Cerebellar nuclear complex (tissue), 1 donor: ENCODE measurements at places on chromosomes 2 and 18.

GRCh38 chr2:37149626-37150322 is 7.0 kb downstream of the EIF2AK2 start:
- DNase-seq, result no peak

DNA sequence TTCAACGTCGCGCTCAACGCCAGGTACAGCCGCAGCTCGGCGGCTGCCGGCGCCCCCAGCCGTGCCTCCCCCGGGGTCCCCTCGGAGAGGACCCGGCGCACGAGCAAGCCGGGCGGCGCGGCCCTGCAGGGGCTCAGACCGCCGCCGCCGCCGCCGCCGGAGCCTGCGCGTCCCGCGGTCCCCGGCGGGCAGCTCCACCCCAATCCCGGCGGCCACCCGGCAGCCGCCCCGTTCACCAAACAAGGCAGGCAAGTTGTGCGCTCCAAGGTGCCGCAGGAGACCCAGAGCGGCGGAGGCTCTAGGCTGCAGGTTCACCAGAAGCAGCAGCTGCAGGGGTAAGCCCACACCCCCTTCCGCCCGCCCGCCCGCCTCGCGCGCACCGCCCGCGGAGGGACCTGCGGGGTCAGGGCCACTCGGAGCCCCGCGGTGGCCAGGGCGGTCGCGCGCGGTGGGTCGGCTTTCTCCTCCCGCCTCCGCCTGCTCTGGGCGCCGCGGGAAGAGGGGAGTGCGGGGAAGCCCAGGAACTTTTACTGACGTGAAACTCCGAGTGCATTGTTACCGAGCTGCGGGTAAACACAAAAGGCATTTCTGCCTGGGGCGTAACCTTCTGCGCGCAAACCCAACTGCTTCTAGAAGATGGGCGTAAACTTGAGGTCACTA is 861 bp downstream of the LTBP1 start:
- no peak for DNase-seq

GRCh38 chr2:174659069-174659900 is 61.7 kb upstream of the WIPF1 start:
- DNase-seq, result no peak

GRCh38 chr2:102484310-102485061 is 11.5 kb downstream of the SLC9A4 start:
- no peak for DNase-seq

- DNase-seq, result no peak
Measured at GRCh38 chr2:152336119-152336853, 1.3 kb downstream of the FMNL2 start.

DNA sequence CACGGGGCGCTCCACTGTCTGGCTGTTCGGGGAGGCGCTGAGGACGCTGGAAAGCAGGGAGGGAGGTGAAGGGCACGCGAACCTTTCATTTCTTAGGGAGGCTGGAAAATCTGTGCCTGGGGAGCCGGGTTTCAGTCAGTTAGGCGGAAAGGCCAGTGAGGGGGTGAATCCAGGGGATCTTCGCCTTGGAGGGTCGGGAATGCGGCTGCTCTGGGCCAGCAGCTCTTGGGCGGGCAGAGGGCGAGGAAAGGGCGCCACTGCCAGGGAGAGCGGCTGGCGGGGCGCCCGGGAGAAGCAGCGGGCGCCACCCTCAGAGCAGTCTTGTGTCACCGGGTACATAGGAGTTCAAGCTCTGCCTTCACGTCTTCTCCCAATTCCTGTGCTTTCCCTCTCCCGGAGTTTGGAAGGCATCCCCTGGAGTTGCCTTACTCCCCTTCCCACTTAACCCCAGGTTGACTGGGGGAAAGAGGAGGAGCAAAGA is 1.4 kb downstream of the CCDC85A start:
- no peak for DNase-seq

DNA sequence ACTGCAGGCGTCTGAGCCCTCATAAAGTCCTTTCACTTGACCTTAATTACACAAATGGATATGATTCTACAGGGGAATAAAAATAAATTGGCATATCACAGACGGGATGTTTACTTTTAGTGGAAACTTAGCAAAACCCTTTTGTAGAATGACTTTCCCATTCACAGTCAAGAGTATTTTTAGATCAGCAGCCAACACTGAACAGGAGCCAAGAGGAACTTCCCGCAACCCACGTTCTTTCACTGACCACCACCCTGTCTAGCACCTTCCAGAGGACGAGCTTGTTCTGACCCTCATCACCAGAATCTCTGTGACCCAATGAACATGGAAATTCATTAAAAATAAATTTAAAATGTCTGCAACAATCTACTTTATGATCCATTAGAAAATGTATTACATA is 119.0 kb upstream of the SNTG2 start:
- DNase-seq, result no peak

GRCh38 chr18:44039826-44040225 is 640.9 kb upstream of the SETBP1 start:
- no peak for DNase-seq

DNA sequence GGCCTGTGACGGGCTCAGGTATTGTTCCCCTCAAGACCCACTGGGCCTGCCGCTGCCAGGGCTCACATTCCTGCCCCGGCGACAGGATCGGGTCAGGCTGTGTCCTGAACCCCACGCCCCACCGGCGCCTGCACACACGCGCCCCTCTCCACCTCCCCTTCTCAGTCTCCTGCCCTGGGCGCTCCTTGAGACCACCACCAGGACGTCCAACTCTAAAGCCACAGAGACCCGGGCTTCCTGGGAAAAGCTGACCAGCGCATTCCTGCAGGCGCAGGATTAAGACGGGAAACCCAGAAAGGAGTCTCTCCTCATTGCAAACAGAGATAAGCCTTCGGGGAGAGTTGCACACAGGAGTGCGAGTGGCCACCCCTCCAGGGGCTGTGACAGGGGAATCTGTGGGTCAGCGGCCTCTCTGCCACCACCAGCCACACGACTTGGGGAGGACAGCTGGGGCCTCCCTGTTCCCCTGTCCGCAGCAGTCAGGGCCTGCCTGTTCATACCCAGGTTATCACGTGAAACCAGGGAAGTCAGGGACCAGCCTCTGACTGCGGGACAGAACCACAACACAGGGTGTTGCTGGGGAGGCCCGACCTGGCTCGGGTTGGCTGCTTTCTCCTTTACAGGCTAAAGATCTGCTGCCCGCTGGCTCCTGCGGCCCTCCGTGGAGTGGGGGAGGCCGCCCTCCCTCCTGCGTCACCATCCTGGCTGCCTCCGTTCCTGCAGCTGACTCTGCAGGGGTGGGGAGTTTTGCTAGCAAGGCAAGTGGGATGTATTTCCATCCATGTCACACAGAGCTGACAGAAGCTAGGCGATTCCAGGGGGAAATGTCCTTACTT is 88.8 kb downstream of the ZCCHC2 start:
- DNase-seq, result no peak

GRCh38 chr2:50770299-50770698 is 261.6 kb downstream of the NRXN1 start:
- DNase-seq, result no peak
